Activated gamma-delta T cell treated with anti-CD3 and anti-CD28 coated beads, Interleukin-2, amount 50 U/mL, for 16 hours (primary cell): ENCODE measurements at places on chromosomes 2 and 18.
A peak's percentile ranks its signal among the peaks of the same experiment; 100 is the strongest.

GRCh38 chr2:6352906-6353515 is 512.7 kb downstream of the CMPK2 start:
- no peak for DNase-seq

GRCh38 chr2:231409776-231410175 is 14.3 kb downstream of the B3GNT7 start:
- DNase-seq: no peak

- DNase-seq: peak; percentile 24
Measured at GRCh38 chr2:222861411-222862105, 722 bp downstream of the ACSL3 start.

DNA sequence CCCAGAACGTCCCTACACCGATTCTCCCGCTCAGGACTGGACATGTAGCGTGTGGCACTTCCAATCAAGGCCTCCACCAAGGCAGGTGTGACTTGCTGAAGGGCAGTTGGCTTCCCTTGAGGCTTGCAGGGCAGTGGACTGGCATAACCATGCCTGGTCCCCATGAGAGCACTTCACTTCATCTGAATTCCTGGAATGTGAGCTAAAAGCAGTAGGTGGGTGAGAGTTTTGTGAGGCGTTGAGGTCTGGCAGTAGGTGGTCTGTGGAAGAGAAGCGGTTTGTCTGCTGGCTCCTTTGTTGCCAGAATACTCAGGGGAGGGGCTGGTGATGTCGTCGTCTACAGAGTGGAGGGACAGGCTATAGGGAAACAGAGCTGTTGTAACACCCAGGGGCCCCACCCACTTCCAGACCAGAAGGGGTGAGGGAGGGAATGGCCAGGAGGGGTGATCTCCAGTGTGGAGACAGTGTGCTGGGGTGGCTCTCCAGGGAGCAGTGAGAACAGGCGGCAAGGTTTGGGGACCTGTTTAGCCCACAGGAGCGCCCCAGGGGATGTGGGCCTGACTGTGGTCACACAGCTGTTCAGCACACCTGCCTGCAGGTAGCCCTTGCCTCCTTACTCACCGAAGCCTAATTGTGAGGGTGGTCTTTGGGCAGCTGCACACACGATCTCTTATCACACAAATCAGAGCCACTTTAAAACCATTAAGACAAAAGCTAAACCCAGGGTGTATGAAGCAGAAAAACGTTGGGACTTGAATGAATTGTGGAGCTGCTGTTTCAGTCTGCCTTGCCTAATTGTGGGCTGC is 21.5 kb upstream of the ALKAL2 start:
- no peak for DNase-seq

- no peak for DNase-seq
Measured at GRCh38 chr2:829047-829446, 121.6 kb upstream of the SNTG2 start.

- no peak for DNase-seq
Measured at GRCh38 chr2:74602586-74603281, 45.4 kb downstream of the M1AP start.

DNA sequence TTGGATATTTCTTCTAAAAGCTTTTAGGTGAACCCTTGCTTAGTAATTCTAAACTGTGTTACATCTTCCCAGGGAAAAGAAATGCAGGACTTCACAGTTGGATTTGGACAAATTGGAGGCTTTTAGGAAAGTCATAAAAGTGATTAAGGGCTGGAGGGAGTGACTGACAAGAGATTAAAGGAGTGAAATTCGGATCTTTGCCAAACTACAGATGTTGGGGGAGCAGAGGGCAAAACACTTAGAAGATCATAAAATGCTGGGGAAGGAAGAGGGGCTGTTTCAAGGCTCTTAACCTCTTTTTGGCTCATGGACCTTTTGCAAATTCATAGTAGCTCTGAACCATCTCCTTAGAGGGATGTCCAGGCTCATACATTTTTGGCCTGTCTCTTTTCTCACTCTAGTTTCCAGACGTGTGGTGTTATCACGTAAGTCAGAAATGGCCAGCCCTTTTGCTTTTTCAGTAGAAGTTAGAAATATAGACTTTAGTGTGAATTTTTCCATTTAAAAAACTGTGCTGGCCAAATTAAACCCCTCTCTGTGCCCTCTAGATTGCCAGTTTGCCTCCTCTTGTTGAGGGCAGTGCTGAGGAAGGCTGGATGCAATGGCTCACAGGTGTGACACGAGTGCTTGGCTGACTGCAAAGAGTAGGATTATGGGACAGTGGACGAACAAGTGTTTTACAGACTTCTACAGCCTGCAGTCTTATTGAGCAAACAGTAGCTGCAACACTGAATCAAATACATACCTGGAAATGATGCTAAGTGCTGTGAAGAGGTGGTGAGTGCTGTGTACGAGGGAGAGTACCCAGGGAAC is 109.9 kb downstream of the LYPD6B start:
- no peak for DNase-seq

- DNase-seq: no peak
Measured at GRCh38 chr2:11932962-11933361, 186.5 kb downstream of the LPIN1 start.

DNA sequence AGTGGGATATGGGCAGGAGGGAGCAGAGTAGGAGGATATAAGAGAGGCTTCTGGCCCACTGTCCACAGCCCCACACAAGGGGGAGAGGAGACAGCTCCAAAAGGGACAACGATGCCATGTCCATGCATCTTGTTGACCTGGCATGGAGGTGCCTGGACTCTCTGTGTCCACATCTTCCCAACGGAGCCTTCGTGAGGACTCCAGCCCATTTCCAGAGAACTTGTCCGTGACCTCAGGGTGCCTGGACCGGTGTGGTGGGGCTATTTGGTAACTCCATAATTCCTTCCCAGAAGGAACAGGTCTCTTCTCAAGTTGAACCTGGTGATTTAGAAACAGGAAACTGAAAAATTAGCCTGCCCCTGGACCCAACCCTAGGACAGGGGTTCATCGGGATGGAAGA is 133.9 kb downstream of the CYP26B1 start:
- no peak for DNase-seq

- no peak for DNase-seq
Measured at GRCh38 chr2:136030406-136030805, 45.0 kb upstream of the DARS1 start.

DNA sequence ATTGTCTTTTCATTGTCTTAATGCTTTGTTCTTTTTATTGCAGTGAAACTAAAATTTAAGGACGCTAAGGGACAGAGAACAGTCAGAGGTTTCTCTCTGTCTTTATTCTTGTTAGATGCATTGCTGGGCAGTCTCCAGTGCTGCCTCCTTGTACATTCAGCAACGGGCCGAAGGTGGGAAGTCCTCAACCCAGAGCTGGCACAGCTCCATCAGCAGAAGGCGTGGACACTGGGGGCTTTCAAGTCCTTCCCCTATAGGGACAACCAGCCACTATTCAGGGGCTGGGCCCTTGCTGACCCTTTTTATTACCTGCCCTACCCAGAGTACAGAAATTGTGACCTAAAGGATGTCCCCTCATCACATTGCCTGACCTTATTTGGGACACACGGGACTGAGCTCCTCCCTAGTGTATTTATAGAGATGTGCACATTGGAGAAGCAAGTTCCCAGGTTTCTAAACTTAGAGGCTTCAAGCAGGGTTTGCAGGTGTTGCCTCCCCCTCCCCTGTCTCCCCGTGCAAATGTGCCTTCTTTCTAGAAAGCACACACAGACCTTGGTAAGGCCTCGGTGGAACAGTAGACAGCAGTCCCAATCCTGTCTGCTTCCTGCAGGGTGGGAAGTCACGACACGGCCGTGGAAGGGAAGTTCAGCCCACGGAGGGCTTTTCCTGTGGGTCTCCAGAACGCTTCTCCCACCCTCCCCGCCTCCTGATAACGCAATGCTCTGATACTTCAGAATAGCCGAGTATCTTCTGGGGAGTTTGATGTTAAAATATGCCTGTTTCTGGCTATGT is 68.2 kb downstream of the ZCCHC2 start:
- DNase-seq: no peak

- DNase-seq: no peak
Measured at GRCh38 chr18:73959352-73959751, 188.3 kb downstream of the FBXO15 start.

GRCh38 chr2:10141736-10142639 is 19.4 kb downstream of the RRM2 start:
- no peak for DNase-seq

DNA sequence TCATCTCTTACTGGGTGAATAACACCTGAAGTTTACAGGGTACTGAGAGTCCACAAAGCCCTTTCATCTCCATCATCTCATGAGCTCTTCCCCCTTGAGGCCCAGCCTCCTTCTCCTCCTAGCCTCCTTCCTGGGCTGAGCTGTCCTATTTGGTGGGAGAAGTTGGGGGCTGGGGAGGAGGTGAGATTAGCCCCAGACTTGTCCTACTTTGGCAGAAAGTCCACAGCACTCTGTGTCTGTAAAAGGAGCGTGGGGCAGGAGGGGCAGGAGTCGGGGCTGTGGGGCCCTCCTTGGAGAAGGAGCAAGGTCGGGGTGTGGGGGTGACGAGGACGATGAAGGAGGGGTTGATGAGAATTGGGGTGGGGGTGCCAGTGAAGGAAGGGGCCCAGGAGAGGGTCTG is 10.0 kb upstream of the DES start:
- DNase-seq: no peak

DNA sequence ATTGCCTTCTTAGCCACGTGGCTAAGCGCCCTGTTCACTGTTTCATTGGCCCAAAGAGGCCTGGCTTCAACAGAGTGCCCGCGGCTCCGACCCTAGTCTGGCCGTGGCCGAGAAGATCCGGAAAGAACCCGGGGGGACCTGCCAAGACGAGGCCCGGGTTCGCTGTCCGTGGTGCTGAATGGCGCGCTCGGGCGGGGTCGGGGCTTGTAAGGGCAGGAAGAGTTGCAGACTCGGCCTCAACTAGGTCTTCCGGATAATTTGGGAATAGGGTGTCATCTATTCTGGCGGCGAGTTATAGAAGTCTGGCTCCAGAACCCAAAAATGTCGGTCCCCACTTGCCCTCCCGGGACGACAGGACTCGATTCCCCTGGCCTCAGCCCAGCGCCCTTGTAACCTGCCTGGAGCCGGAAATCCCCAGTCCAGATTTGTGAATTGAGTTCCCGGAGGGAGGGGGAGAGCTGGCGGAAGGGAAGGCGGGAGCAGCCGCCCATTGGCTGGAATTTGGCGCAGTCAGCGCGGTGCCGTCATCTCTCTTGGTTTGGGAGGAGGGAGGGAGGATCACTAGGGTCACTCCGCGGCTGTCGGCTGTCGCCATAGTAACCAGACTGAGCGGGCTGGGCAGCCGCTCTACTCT is 3.5 kb downstream of the CDK5R2 start:
- peak; percentile 45 for DNase-seq

GRCh38 chr18:58391231-58391825 is 237.6 kb downstream of the ALPK2 start:
- no peak for DNase-seq

DNA sequence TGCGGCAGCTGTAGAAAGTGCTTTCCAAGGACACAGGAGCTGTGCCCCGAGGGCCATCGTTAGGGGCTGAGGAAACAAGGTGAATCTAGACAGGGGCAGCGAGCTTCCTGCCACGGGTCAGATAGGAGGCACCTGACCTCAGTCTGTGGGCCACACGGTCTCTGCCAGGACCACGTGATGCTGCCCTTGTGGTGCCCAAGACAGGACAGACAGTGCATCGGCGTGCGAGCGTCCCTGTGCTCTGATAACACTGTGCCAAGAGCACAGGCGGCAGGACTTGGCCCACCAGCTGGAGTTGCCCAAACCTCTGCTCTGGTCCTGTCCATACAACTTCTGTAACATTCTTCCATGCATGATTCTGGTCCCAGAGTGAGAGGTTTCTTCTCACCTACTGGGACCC is 225.4 kb downstream of the TWIST2 start:
- no peak for DNase-seq

- DNase-seq: no peak
Measured at GRCh38 chr2:37573451-37574388, 97.7 kb downstream of the CDC42EP3 start.

- no peak for DNase-seq
Measured at GRCh38 chr18:70376137-70376913, 87.5 kb downstream of the SOCS6 start.

DNA sequence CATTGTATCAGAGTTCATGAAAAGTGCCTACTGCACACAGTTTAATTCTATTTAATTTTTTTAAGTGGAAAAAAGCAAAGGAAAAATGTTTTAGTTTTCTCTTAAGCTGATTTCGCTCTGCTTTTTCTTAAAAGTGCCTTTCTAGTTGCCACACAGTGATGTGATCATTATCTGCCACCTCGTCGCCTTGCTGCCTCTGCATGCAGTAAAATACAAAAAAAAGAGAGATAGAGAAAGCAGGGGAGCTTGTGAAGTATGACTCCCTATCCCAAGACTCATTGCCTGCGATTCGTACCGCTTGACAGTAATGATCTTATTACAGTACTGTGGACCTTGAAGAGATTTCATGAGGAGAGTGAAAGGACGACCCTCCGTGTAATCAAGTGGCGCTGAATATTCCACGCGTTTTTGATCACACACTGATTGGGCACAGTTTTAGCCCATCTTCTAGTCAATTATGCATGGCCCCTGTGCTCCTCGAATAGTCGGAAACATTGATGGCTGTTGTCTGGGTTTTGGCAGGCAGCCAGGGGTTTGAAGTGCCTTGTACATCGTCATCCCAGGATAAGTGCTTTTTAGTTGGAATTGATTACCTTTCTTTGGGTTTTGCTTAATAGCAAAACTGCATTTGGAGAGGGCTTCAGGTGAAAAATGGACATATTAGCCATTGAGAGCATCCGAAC is 188.3 kb downstream of the GBX2 start:
- no peak for DNase-seq

DNA sequence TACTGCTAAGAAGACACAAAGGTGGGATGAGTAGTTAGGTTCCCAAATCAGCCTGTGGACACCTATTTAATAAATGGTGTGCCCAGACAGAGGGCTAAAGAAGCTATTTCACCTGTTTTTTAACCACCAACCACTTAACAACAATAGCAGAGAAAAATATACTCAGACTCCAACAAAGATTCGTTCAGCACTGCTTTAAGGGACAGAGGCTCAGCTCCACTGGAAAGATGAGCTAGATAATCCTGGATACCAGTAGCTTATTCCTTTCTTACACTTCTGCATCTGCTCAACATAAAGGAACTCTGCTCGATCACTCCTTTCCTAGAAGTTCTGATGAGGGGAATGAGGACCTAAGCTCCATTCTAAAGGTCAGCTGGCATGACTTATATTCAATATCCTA is 44.5 kb downstream of the PTCD3 start:
- no peak for DNase-seq

GRCh38 chr18:31407649-31408048 is 31.1 kb downstream of the DSG4 start:
- DNase-seq: no peak

DNA sequence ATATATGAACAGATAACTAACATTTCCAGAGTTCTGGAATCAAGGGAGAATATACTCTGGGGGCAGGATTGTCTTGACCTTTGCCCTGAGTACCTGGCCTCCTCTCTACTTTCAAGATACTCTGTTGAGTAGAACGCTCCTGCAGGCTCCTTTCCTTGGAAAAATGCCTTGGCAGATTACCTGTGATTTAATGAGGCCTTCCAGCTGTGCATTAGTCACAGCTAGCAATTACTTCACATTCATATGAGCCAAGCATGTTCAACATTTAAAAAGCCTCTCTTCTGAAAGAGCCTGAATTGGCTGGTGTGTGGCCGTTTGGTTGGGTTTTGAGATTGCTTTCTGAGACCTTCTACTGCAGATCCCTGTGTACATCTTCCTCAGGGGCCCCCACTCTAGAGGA is 142.2 kb downstream of the PLCL1 start:
- no peak for DNase-seq

- no peak for DNase-seq
Measured at GRCh38 chr2:12733846-12734245, 17.1 kb downstream of the TRIB2 start.
